ENCODE measurements at places on chromosomes 12 and 14.

- DNase-seq: no peak
These were observed 68.1 kb downstream of the ERC1 start for GRCh38 chr12:1059162-1059561.

DNA sequence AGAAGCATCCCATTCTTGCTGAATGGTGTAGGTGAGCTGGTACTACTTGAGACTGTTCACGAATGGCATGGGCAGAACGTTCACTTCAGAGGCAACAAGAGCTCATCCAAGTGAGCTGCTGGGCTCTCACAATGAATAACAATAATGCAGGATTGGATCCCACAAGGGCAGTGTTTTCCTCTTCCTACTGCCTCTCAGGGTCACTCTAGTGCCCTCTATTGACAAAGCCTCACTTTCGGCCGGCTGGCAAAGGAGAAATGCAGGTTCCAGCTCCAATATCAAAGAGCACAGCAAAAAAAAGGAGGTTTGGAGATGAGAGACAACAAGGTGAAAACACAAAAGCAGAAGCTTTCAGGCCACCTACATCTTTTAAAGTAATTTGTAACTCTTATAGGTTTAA, 74.6 kb upstream of the MYF6 start:
- DNase-seq: no peak

GRCh38 chr14:94129758-94130414, 482 bp upstream of the IFI27L2 start:
- peak; percentile 25 for DNase-seq

DNA sequence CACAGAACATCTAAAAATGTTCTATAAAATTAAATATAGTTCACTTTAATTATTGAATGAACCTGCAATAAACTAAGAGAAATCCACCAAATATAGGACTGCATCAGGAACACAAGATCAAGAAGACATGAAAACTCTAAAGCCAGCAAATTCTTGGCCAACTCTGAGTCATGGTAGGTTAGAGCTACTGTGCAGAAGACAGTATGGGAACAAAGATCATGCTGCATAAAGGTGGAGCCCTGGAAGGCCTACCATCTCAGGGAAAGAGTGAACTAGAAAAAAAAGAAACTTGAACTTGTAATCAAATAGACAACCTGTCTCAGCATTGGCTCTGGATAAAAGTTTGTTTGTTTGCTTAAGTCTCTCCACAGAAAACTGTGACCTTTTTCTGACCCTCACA, 66.9 kb upstream of the CNOT2 start:
- no peak for DNase-seq

- no peak for DNase-seq
These were observed 23.3 kb downstream of the GABARAPL1 start for GRCh38 chr12:10235761-10236631.

- DNase-seq: no peak
These were observed 9.5 kb downstream of the NDRG2 start for GRCh38 chr14:21015312-21015711.

- DNase-seq: no peak
These were observed 3.0 kb upstream of the CISTR start for GRCh38 chr12:53754633-53755264.

DNA sequence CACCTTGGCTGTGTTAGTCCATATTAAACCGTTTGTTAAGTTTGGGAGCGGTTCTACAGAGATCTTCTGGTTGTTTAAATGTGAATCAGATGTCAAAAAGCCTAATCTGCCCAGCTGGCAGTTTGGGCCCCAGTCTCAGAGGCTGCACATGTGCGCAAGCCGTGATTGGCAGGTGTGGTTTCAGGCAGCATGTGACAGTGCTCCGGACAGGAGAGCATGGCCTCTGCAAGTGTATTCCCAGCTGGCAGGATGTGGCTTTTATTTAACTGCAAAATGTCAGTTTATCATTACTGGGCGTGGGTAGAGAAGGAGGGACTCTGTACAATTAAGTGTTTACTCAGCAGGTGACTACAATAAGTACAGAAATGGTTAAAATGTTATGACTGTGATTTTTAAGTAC, 77.5 kb downstream of the PELI2 start:
- DNase-seq: no peak
